Cerebellar nuclear complex (tissue), 1 donor: ENCODE measurements at places on chromosomes 3 and 15.

- no peak for DNase-seq
Observed at GRCh38 chr3:57048052-57048671, 12.3 kb upstream of the SPATA12 start.

GRCh38 chr3:27681249-27681748 lies 40.8 kb downstream of the EOMES start:
- DNase-seq, result no peak

- DNase-seq, result no peak
Observed at GRCh38 chr15:47294765-47295259, 422.5 kb upstream of the SEMA6D start.

GRCh38 chr3:27628026-27628750 lies 93.9 kb downstream of the EOMES start:
- no peak for DNase-seq

DNA sequence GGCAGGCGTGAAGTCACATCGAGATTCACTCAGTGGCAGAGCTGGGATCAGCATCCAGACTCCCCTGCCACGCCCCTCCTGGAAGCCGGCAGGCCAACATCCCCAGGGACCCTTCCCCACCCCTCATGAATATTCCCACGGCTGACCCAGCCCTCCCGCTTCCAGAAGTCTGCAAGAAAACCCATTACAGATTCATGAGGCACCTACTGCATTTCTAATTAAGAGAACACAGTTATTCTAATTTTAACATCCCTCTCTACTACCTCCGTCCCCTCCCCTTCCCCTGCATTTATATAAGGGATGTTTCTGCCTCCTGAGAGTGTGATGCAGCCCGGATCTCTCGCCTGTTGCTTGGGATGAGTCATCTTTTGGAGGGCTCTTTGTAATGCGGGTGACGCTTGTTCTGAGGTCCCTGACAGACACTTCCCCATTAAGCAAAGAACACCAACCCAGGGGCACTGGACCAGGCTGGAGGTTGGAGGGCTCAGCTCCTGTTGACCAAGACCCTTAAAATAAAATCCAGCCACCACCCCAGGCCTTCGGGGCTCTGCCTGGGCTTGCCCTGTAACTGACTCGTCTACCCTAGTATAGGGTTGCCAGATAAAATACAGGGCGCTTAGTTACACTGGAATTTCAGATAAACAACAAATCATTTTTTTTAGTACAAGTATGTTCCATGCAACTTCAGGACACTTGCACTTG lies 118.7 kb downstream of the NUP210 start:
- DNase-seq, result no peak

DNA sequence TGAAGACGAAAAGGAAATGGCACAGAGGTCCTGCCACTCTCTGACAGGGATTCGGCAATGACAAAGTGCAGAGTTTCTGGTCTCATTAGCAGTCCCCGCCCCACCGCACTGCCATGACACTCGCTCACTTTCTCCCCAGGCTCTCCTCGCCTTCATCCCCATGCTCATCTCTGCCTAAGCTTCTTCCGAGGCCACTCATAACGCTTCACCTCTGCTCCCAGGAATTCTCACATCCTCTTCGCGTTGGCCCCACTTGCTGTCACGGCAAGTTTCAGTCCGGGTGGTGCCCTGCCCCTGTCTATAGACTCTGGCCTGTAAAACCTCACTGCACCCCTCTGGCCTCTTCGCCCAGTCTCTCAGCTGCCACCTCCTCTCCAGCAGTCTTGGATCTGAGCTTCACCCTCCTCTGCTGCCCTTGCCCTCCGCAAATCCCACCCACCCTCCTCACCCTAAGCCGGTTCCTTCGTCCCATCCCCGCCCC lies 654 bp downstream of the RUBCN start:
- no peak for DNase-seq

DNA sequence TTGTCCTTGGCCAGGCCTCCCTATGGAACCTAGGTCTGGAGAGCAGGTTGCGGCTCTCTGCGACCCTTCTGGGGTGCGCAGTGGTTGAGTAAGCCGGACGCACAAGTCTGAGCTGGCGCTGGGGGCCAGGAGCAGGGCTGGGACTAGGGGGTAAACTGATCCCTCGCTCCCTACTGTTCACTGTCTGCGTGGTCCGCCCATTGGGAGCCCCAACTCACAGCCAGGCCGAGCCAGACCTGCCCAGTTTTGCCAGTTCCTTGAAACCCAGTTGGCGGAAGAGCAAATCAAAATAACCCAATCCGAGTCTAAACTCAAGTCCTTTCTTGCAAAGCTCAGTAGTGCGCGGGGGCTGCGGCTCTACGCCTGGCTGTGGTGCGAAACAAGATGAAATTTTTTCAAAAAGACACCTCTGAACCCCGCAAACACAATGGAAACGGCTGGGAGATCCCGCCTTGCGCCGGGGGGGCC lies 17.5 kb downstream of the RGMA start:
- DNase-seq, result no peak

GRCh38 chr3:144875211-144875610 lies 903.6 kb downstream of the DIPK2A start:
- no peak for DNase-seq

- DNase-seq, result peak; percentile 10
Observed at GRCh38 chr3:56042326-56042951, 425.8 kb downstream of the ERC2 start.

DNA sequence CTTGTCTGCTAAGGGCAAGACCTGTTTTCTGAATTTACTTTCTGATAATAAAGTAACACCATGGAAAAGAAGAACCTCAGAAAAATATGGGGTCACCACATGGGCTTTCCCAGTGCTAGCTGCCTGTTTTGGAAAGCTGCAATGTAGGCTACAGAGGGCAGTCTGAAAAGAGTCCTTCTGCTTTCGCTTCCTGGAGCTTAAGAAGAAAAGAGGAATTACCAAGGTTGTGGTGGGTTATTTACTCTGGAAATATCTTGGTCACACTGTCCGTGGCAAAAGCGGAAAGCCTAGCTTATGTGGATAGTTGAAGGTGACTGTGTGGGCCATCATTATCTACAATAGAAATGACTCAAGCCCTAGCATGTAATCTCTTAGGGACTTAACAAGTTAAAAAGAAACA lies 31.7 kb upstream of the IP6K2 start:
- no peak for DNase-seq

GRCh38 chr15:78216276-78217104 lies 17.9 kb downstream of the ACSBG1 start:
- no peak for DNase-seq
